Testis (tissue), 5 donors: ENCODE measurements at places on chromosomes 6 and 20. TPM values are rescaled to one million over a fixed set of nuclear protein-coding genes. Genes with fewer than 3 reads are reported as not detected.

The TULP1 gene
- 0.53 TPM for polyA plus RNA-seq

GRCh38 chr6:31086788-31087440, 25.5 kb downstream of the C6orf15 start:
- H3K27me3 ChIP-seq = no peaks in the 10 kb centered on the region
- DNase-seq = no peak
- no peaks in the 10 kb centered on the region for H3K36me3 ChIP-seq
- no peaks in the 10 kb centered on the region for H3K4me1 ChIP-seq
- no peak overlapping the region for H3K4me3 ChIP-seq

GRCh38 chr6:11366183-11366933, 133.9 kb upstream of the NEDD9 start:
- no peak for DNase-seq
- peak overlapping the region; percentile 74 for H3K27ac ChIP-seq
- no peaks in the 10 kb centered on the region for H3K27me3 ChIP-seq
- no peak overlapping the region for H3K4me3 ChIP-seq
- H3K4me1 ChIP-seq = peaks cover 46% of the 10 kb centered on the region

- H3K4me1 ChIP-seq = no peaks in the 10 kb centered on the region
- H3K27me3 ChIP-seq = no peaks in the 10 kb centered on the region
- no peak overlapping the region for H3K4me3 ChIP-seq
- no peaks in the 10 kb centered on the region for H3K36me3 ChIP-seq
- DNase-seq = peak; percentile 16
- no peak overlapping the region for H3K27ac ChIP-seq
Measured at GRCh38 chr6:94270091-94270948, 851.0 kb upstream of the EPHA7 start.

DNA sequence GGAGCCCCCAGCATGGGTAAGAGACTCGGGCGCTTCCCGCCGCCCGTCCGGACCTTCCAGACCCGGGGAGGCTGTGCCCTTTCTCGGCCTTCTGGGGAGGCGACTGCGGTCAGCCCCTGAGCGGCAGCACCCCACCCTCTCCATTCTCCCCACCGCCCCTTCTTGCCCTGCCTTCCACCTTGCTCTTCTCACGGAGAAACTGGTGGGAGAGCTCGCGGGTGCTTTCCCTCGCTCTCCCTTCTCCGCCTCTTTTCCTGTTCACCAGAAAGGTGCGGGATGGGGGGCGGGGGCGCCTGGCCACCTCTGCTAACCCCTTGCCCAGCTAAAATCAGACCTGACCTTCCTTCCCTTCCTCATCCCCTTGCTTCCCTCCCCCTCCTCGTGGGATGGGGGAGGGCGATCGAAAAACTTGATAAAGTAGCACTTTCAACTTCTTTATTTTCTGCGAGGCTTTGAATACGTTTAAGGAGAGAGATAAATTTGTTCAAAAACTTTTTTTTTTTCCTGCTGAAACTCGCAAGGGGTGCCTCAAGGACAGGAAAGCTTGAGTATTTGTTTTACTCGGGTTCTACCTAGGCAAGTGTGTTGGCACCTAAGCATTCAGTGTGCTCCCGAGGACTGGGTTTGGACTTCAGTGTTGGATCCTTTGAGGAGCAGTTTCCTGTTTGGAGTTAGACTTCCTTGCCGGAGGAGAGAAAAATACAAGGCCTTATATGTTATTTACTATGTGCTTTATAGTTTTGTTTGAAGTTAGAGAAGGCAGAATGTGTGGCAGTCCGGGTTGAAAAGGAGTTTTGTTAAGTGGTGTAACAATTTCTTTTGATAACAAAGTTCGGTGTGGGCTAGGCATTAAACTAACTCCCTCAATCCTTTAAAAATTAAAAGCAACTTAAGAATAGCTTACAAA, 897 bp downstream of the CD2AP start:
- peak overlapping the region; percentile 99 for H3K27ac ChIP-seq
- H3K27me3 ChIP-seq = no peaks in the 10 kb centered on the region
- H3K4me1 ChIP-seq = peaks cover 4% of the 10 kb centered on the region
- H3K4me3 ChIP-seq = peak overlapping the region; percentile 100
- H3K36me3 ChIP-seq = no peaks in the 10 kb centered on the region

DNA sequence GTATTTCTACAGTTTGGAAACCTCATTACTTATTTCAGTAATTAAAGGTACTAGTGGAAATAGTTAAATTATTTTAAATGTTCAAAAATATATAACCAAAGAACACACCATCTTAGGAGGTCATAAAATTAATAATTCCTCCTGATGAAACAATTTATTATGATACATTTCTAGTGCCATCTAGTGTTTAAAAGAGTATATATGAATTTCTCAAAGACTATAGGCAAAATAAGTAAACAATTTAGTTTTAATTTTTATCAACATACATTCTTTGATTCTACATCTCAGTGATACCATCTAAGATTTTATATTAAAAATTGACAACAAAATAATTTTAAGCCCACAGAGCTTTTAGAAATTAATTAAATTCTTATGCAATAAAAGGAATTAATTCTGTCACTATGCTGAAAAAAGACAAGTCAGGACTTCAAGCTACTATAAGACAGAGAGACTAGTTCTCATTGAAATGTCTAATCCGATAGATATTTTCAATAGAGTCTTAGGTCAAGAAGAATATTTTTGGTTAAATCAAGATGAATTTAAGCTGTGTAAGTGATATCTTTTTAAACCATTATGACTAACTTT, 107.8 kb upstream of the RNF217 start:
- no peak for DNase-seq
- H3K36me3 ChIP-seq = no peaks in the 10 kb centered on the region
- H3K27ac ChIP-seq = no peak overlapping the region
- H3K4me3 ChIP-seq = no peak overlapping the region
- H3K4me1 ChIP-seq = no peaks in the 10 kb centered on the region
- H3K27me3 ChIP-seq = no peaks in the 10 kb centered on the region

- H3K4me1 ChIP-seq = peaks cover 3% of the 10 kb centered on the region
- no peak overlapping the region for H3K4me3 ChIP-seq
- no peaks in the 10 kb centered on the region for H3K36me3 ChIP-seq
- no peaks in the 10 kb centered on the region for H3K27me3 ChIP-seq
- DNase-seq = no peak
Measured at GRCh38 chr6:160260803-160261450, 2.3 kb upstream of the SLC22A2 start.

The PRICKLE4 gene
- polyA plus RNA-seq = not detected

GRCh38 chr6:53925891-53926290, 131.1 kb downstream of the LRRC1 start:
- H3K27ac ChIP-seq = no peak overlapping the region
- DNase-seq = no peak
- H3K36me3 ChIP-seq = no peaks in the 10 kb centered on the region
- H3K27me3 ChIP-seq = no peaks in the 10 kb centered on the region

DNA sequence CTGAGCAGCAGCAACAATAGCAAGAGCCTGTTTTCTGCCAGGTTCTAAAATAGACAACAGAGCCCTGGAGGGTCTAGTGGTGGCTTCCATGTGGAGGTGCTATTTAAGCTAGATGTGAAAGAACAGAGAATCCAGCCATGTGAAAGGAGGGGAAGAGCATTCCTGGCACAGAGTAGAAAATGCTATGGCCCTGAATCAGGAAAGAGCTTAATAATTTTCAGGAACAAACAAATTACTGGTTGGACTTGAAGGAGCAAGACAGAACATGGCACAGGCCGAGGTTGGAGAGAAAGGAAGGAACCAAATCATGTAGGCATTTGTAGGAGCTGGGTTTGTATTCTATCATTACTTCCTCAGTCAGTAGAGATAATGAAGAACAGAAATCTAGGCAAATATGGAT, 98.3 kb downstream of the AIG1 start:
- no peaks in the 10 kb centered on the region for H3K4me1 ChIP-seq
- no peak overlapping the region for H3K4me3 ChIP-seq
- no peaks in the 10 kb centered on the region for H3K27me3 ChIP-seq
- no peak for DNase-seq

DNA sequence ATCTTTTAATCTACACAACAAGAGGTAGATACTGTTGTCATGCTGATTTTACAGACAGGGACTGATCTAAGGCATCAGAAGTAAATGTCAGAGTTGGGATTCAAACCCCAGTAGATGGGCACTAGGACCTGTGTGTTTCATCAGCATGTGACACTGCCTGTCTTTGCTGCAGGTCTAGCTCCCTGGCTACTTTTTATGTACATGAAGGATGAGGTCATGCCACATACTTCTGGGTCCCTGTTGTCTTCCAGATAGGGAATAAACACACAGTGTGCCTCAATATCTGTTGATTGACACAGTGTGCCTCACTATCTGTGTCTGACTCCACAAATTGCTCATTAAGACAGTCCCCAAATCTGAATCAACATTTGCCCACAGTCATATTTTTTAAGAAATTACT, 106.9 kb downstream of the TFAP2B start:
- H3K4me3 ChIP-seq = no peak overlapping the region
- no peak overlapping the region for H3K27ac ChIP-seq
- no peaks in the 10 kb centered on the region for H3K4me1 ChIP-seq
- no peaks in the 10 kb centered on the region for H3K36me3 ChIP-seq
- no peak for DNase-seq
- H3K27me3 ChIP-seq = no peaks in the 10 kb centered on the region

The LY6G6C gene
- polyA plus RNA-seq = 1.4 TPM

The CDH22 gene
- 2.6 TPM for polyA plus RNA-seq
